ENCODE measurements at places on chromosomes 2 and 18.

DNA sequence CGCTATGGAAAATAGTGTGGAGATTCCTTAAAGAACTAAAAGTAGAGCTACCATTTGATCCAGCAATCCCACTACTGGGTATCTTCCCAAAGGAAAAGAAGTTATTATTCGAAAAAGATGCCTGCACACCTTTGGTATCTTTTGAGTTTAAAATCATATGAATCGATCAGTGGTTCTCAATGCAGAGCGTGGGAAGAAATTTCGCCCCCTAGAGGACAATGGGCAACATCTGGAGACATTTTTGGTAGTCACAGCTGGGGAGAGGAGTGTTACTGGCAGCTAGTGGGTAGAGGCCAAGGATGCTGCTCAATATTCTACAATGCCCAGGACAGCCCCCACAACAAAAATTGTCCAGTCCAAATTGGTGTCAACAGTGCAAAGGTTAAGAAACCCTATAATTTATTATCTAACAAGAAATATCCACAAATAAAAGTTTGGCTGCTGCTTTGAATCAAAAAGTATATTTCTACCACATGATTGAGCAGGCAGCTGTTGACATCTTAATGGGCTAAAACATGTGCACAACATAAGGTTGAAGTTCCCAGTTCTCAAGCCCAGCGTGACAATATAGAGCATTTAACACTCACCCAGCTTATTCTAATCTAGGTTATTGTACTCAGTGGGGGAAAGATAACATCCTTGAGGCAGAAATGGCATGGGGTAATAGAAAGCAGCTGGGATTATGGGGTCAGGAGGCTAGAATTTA, 425.7 kb downstream of the LRATD1 start:
- DNase-seq, result no peak

DNA sequence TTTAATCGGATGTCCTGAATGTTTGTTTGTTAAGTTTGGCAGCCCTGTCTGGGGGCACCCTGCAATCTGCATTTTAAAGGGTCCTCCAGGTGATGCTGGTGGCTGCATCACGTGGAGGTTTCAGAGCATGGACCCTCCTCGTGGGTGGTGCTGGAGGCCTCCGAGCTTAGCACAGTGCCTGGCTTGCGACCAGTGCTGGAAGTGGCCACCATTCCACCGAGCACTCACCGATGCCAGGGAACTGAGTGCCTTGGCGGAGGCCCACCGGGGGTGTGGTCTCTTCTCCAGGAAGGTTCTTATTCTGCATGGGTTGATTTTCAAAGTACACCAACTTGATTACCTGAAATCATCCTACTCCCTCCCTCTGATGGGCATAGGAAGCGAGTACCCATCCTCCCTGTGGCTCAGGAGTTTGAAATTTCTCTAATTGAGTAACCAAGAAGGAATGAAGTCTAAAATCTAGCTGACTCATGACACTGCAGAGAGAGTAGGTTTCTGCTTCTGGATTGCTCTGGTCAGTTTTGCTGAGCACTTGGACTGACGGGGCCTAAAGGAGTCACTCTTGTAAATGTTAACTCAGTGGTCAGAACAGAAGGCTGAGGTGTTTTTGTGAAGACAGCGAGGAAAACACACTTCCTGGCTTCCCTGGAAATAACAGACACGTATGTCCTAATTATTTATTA, 58.1 kb upstream of the SLC66A3 start:
- peak; percentile 74 for DNase-seq

DNA sequence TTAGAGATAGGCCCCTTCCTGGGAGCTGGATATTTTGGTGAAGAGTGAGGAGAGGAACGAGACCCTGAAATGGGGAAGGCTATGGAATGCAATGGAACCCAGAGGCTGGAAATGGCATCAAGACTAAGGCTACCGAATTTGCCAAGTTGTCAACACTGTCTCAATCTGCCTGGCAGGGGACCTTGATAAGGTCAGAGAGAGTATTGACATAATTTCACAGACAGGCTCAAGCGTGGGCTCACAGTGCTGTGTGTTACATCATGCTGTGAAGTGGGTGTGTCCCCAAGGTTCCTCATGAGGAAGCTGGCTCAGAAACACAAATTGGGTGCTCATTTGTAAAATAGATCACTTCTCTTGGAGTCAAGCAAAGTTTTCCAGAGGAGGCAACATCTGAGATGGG, 51.8 kb upstream of the CYRIA start:
- no peak for DNase-seq

- no peak for DNase-seq
These were observed 87.1 kb upstream of the CYP1B1 start for GRCh38 chr2:38163006-38163405.

- DNase-seq, result peak; percentile 97
These were observed 15.3 kb downstream of the CROCC2 start for GRCh38 chr2:240921311-240921994.

DNA sequence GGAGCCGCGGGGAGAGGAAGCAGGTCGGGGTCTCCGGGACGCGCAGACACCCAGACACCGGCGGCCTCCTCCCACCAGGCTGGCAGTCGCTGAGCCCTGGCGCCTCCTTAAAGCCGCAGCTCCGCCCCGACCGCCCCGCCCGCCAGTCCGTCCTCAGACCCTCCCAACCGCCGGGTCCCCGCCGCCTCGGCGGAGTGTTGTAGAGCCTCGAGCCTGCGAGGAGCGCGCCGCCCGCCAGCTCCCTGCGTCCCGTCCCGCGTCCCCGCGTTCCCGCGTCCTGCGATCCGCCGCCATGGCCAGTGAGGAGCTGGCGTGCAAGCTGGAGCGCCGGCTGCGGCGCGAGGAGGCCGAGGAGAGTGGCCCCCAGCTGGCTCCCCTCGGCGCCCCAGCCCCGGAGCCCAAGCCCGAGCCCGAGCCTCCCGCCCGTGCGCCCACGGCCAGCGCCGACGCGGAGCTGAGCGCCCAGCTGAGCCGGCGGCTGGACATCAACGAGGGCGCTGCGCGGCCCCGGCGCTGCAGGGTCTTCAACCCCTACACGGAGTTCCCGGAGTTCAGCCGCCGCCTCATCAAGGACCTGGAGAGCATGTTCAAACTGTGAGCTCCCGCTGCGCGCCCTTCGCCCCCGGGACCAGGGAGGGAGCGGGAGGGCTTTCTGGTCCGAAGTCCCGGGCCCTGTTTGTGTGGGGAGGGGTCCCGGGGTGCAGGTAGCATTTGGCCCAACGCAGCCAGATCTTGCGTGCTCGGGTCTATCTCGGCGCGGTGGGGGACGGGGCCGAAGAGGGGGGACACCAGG, at the start of gene EFHD1:
Gene EFHD1 (plus strand): TSS at position 192 of the 793 bp plus-strand sequence. CDS start 101 bp downstream, at position 293.
- peak; percentile 65 for DNase-seq

- no peak for DNase-seq
These were observed 57.7 kb downstream of the GORASP2 start for GRCh38 chr2:170986566-170987258.

- DNase-seq, result no peak
These were observed 321.0 kb downstream of the RND3 start for GRCh38 chr2:150166313-150167051.

GRCh38 chr2:10305715-10306114, 3.0 kb downstream of the HPCAL1 start:
- DNase-seq, result no peak

GRCh38 chr18:32422201-32422600, 48.5 kb downstream of the GAREM1 start:
- no peak for DNase-seq

GRCh38 chr2:152565884-152566727, 151.2 kb downstream of the PRPF40A start:
- DNase-seq, result no peak

GRCh38 chr2:105580870-105581554, 163.7 kb upstream of the NCK2 start:
- no peak for DNase-seq

DNA sequence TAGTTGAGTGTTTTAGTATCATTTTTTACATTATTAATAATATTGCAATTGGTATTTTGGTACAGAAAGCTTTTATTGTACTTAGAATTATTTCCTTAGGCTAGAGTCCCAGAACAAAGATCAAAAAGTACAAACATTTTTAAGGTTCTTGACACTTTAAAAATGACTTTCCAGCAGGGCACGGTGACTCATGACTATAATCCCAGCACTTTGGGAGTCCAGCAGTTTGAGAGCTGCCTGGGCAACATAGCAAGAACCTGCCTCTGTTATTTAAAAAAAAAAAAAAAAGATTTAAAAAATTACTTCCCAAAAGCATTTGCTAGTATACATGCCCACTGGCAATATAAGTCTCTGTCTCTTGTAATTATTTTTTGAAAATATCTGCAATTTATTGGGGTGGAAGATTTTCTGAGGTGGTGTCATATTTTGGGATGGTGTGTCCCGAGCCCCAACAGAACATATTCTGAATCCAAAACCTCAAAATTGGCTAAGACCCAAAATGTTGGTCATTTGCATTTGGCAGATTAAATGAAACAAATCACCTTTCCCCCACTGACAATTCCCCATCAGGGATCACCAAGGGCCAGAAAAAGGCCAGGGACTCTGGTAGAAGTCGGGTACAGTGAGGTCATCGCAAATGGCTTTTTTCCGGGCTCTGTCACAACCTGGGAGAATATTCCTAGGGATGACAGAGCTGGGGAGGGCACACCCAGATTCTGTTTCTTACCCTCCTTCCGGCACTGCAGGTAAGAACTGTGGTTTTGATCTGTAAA, 42.1 kb downstream of the NIFK start:
- DNase-seq, result no peak

DNA sequence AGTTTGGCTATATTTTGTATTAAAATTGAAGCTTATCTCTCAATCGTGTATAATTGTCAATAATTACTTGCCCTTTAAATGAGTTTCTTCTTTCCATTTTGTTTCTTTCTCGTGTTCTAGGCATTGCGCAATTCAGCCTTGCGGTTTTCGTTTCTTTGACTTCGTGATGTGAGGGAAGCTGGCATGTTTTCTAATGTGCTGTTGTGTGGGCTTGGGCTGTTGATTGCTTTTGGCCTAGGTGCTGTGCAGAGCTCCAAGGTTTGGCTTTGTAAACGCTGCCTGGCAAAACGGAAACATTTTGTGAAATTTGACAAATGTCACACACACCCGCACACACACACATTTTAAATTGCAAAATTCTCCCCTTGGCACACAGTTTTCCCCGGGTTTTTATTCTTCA, 242.6 kb upstream of the TCF4 start:
- no peak for DNase-seq

DNA sequence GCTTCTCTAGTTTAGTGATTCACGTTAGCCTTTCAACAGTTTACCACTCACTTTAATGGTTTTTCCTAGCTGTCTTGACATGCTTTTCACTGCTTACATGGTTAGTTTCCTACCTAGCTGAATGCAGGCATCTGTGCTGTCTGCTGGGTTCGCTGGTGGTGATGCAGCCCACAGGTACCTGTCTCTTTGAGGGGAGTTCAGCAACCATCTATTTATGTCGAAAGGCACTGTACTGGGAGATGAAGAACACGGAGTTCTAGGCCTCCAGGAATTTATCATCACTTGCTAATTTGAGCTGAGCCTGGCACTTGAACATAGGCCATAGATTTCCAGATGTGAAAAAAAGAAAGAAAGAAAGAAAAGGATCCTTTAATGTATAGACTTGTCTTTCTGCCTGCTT, 148.5 kb downstream of the NEDD4L start:
- DNase-seq, result no peak

GRCh38 chr18:77052983-77053309, 79.6 kb downstream of the MBP start:
- DNase-seq, result no peak

DNA sequence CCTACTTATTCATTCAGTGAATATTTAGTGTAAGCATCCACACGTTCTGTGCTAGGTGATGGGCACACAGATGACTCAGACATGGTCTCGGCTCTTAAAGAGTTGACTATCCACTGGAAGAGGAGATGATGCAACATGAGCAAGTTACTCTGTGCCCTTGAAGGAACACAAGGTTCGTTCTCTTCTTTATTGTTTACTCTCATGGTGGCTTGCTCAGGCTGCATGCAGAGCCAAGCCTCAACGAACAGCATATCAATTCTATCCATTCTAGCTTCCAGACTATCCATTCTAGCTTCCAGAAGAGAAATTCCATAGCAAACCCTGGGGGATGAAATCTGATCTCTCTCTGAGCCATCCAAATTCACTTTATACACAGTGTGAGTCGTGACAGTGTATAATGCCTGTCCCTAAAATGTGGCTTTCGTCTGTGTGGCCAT, 68.1 kb upstream of the CTAGE1 start:
- peak; percentile 56 for DNase-seq

- peak; percentile 79 for DNase-seq
These were observed 60.6 kb downstream of the MTCL1 start for GRCh38 chr18:8765783-8766463.

DNA sequence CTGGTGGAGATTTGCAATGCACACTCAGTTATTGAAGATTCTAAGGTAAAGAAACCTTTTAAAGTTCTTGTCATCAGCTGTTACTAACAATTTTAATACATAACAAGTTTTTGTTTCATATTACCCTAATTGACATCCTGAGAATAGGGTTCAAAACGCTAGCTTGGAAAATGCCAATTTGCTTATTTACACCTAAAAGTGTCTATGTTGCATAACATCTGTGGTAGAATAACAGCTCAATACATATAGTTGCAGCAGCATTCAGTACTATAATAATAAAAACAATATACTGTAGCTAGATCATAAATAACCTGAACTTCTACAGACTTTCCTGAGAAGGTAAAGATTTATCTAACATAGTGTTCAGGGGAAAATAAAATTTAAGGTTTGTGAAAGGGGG, 219.0 kb downstream of the OSR1 start:
- DNase-seq, result no peak

DNA sequence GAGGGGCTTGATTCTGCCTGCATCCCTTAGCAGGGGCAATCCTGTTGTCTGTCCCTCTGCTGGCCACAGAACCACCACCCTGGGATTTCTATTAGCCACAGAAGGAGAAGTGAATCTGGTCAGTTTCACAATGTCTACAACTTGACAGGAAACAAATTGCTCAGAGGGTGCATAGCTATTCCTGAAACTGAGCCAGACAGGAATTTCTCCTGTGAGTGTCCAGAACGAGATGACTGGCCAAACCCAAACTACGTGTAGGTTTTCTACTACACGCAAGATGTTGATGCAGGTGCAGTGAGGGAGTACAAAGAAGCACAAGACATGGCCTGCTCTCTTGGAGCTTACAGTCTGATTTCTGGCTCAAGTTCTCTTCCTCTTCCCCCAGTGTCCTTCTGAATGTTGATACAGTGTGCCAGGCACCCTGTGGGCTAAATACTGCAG, 201.9 kb downstream of the CLIP4 start:
- DNase-seq, result no peak

- no peak for DNase-seq
These were observed 217.2 kb downstream of the TMEM163 start for GRCh38 chr2:134501476-134502091.

GRCh38 chr2:5229574-5229973, 462.6 kb upstream of the SOX11 start:
- DNase-seq, result no peak

DNA sequence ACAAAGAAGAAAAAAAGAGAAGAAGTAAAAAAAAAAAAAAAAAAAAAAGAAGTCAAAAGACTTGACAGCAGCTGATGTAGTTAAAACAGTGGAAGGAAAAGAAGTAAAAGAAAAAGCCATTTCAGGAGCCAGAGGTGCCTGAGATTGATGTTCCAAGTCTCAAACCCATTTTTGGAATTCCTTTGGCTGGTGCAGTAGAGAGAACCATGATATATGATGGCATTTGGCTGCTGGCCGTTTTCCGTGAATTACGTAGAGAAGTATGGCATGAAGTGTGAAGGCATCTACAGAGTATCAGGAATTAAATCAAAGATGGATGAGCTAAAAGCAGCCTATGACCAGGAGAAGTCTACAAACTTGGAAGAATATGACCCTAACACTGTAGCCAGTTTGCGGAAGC, 7.6 kb upstream of the CHST10 start:
- DNase-seq, result no peak

GRCh38 chr2:106886916-106887758, 1.2 kb upstream of the ST6GAL2 start:
- peak; percentile 32 for DNase-seq

Measured in AG20443 (cell line).